ENCODE measurements at places on chromosomes 12 and 14.
A peak's percentile ranks its signal among the peaks of the same experiment; 100 is the strongest.

DNA sequence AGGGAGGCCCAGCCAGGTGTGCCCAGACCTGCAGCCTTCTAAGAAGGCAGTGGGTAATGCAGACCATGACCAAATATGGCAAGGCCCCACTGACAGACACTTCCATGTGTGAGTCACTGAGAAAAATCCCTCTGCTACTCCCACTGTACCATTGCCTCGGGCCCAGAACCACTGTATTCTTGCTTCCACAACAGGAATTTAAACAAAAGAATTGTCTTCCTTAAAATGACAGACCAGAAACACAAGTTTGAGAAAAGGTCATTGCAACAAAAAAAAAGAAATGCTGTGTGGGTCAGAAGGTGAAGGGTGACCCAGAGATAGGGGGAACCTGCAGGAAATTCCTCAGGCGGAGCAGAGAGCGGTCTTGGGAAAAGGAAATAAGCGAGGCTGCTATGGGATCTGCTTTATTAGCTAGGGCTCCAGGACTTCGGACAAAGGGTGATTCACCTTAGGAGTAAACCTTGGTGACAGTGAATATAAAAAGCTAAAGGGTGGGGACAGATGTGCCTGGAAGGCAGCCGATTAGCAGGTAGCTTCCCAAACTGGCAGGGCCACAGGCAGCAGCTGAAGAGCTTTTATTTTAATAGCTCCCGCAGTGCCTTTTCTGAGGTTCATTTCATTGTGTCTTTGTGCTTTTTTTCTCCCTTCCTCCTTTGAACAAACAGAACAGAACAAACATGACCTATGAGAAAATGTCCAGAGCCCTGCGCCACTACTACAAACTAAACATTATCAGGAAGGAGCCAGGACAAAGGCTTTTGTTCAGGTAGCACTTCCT lies 185.3 kb upstream of the BCL2L14 start:
- DNase-seq, result no peak

GRCh38 chr12:15706010-15706676 lies 83.0 kb downstream of the EPS8 start:
- DNase-seq, result no peak

DNA sequence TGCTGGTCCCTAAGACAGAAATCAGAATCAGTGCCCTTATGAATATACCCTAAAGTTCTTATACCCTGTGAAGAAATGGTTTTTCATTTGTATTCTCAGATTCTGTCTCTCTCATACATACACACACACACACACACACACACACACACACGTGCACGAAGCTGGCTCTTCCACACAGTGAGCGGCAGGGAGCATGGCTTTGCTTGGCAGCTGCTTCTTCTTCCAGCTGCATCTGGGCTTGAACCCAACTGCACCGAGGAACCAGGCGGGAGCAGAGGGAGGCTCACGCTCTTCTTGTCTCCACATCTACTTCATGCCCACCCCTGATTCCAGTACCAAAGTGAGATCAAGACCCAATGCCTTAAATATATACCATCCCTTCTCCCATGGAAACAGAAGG lies 19.4 kb downstream of the GRIN2B start:
- no peak for DNase-seq

GRCh38 chr12:31465002-31465401 lies 125.9 kb downstream of the DENND5B start:
- DNase-seq, result no peak

DNA sequence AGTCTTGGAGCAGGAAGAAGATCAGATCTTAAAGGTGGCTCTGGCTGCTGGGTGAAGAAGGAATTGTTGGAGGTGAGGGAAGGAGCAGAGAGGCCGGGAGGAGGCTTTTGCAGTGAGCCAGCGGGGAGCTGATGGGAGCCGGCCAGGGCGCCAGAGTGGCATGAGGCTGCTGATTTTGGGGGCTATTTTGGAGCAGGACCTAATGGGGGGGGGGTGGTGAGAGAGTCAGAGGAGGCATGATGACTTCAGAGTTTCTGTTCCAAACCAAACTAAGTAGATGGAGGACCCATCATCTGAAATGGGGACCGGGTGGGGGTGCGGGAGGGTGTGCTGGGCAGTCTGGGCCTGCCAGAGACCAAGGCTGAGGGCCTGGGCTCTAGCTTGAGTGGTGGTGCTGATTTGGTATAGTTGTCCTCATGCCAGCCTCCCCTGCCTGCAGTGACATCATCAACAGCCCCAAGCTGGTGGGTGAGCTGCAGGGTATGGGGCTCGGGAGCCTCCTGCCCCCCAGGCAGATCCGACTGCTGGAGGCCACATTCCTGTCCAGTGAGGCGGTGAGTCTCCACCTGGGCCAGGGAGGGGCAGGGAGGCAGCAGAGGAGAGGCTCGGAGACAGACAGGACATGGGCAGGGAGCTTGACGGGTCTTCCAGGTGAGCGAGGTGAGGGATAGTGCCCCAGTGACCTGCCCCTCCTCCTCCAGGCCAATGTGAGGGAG lies 6.2 kb downstream of the TNFAIP2 start:
- DNase-seq, result no peak

GRCh38 chr12:128286970-128287369 lies 20.0 kb downstream of the TMEM132C start:
- DNase-seq, result no peak

DNA sequence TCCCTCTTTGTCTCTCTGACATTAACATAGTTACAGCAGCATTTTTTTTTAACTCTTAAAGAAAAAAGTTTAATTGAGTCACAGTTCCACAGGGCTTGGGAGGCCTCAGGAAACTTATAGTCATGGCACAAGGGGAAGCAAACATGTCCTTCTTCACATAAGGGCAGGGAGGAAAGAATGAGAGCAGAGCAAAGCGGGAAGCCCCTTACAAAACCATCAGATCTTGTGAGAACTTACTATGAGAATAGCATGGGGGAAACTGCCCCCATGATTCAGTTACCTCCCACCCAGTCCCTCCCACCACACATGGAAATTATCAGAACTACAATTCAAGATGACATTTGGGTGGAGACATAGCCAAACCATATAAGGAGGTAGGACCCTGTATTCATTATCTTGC lies 96.2 kb downstream of the PLBD1 start:
- DNase-seq, result no peak

- peak; percentile 57 for DNase-seq
Observed at GRCh38 chr12:45670346-45671065, 59.0 kb upstream of the ARID2 start.

DNA sequence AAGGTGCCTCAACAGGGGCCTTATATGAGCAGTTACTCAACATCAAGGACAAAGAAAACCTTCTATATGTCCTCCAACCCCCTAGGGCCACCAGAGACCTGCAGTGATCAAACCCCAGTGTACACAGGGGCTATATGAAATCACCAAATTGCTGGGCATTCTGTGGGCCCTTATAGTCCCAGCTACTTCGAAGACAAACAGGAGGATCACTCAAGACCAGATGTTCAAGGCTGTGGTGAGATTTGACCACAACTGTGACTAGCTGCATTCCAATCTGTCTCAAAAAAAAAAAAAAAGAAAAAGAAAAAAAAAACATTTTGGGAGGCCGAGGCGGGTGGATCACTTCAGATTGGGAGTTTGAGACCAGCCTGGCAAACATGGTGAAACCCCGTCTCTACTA lies 51.0 kb upstream of the PRB2 start:
- DNase-seq, result no peak

GRCh38 chr12:124719231-124719630 lies 144.4 kb downstream of the SCARB1 start:
- DNase-seq, result no peak

GRCh38 chr12:43196268-43196907 lies 355.6 kb downstream of the ADAMTS20 start:
- DNase-seq, result no peak

DNA sequence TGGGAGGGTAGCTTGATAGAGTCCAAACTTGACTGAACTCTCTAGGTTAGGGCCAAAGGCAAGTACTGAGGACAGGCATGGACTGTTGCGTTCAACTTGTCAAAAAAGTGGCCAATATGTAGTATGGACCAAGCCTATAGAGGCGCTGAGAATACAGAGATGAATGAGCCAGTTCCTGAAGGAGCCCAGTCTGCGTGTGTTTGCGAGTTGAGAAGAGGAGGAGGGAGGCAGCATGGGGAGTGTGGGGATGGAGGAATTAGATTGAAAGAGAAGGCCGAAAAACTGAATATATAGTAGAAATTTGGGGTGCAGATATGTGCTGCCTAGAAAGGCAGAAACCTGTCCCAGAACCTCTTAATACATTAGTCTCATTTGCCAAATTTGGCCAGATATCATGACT lies 412.4 kb downstream of the PCNX1 start:
- DNase-seq, result no peak

- DNase-seq, result no peak
Observed at GRCh38 chr14:51957950-51958349, 31.4 kb upstream of the RTRAF start.

- DNase-seq, result no peak
Observed at GRCh38 chr14:94679106-94679810, 67.1 kb downstream of the SERPINA3 start.

GRCh38 chr12:103505371-103506236 lies 9.8 kb upstream of the C12orf42 start:
- no peak for DNase-seq

- DNase-seq, result no peak
Observed at GRCh38 chr12:47079468-47079980, at the start of the genes AMIGO2 and PCED1B. AMIGO2 (minus strand) TSS chr12:47079959; CDS start chr12:47079002, 957 bp downstream. PCED1B (plus strand) TSS chr12:47079621; CDS start chr12:47235064, 155,443 bp downstream.

- DNase-seq, result peak; percentile 9
Observed at GRCh38 chr12:120126635-120127005, 10.1 kb upstream of the RAB35 start.

GRCh38 chr12:6778217-6778573 lies 5.9 kb downstream of the LAG3 start:
- no peak for DNase-seq

GRCh38 chr12:118332511-118332910 lies 40.2 kb downstream of the TAOK3 start:
- no peak for DNase-seq

DNA sequence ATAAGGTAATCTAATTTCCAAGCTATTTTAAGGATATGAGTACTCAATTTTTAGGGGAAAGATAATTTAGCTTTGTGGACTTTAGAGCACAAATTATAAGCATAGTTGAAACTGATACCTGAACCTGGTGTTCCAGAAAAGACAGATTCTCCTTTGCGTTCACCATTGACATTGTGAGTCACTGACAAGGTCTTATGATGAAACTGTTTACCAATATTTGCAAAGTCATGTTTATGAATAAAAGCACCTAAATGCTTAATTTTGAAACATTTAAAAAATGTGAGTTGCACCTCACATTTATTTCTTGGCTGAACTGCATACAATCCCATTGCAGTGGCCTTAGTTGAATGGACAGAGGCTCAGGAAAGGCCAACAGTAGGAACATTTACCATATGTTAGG lies 3.9 kb downstream of the BCAT1 start:
- DNase-seq, result no peak

DNA sequence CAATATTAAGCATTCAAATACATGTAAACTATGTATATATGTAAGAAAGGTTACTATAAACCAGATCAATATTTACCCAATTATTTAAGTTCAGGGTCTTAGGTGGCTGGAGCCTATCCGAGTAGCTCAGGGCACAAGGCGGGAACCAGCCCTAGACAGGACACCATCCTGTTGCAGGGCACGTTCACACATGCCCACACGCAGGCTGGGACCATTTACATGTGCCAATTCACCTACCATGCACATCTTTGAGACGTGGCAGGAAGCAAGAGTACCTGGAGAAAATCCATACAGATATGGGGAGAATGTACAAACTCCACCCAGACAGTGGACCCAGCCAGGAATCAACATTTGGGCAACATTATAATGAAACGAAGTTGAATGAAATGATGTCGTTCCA lies 263.0 kb upstream of the E2F7 start:
- DNase-seq, result no peak

GRCh38 chr12:117360551-117361346 lies 677 bp downstream of the NOS1 start:
- DNase-seq, result no peak
